ENCODE measurements at places on chromosomes 7 and 10. TPM values are rescaled to one million over a fixed set of nuclear protein-coding genes. Genes with fewer than 3 reads are reported as not detected.

GRCh38 chr10:27716521-27716920, 29.1 kb downstream of the MKX start:
- DNase-seq, result no peak

- peak; percentile 13 for DNase-seq
Measured at GRCh38 chr7:134891262-134891695, 95.0 kb upstream of the AGBL3 start.

- no peak for DNase-seq
Measured at GRCh38 chr7:127812540-127812939, 160.5 kb downstream of the SND1 start.

DNA sequence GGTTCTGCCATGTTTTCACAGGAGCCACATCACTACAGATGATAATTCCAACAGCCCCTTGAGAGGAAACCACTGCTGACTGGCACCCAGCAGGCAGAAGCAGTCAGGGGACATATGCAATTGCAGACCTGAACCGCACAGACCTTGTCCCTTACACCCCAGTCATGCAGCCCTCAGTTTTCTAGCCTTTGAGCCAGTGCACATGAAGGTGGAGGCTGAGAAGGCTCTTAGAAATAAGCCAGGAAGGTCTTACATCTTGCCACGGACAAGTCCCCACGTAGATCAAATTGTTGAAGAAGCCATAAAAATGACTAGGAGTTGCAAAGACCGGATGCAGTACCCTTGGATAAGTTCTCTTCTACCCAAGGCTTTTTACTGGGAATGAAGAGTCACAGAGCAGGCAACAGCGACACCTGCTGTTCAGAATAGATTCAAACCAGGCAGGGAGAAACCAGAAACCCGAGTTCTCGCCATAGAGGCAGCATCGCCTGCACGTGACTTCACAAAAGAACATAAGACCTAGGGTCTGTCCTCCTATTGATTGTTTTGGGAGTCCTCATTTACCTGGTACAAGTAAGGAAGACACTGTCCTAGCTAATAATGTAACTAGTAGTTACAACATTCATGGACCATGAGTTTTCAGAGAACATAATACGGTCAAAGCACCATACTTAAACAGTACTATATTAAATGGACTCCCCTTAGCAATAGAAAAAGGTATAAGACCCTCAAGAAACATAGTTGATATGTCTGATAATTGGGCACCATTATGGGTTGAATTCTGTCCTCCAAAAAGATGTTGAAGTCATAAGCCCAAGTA, 11.1 kb downstream of the STEAP1B start:
- DNase-seq, result peak; percentile 39

GRCh38 chr7:130393101-130393561, 12.8 kb downstream of the CPA1 start:
- no peak for DNase-seq

CDK5 gene
- 15.1 TPM for total RNA-seq

NKX1-2 gene
- total RNA-seq, result not detected
